BE2C (cell line): ENCODE measurements at places on chromosomes 13 and 19.

- no peak for DNase-seq
These were observed 1.0 kb upstream of the ETHE1 start for GRCh38 chr19:43527860-43528622.

- no peak for DNase-seq
These were observed 17.6 kb downstream of the ZNF233 start for GRCh38 chr19:44277331-44277730.

DNA sequence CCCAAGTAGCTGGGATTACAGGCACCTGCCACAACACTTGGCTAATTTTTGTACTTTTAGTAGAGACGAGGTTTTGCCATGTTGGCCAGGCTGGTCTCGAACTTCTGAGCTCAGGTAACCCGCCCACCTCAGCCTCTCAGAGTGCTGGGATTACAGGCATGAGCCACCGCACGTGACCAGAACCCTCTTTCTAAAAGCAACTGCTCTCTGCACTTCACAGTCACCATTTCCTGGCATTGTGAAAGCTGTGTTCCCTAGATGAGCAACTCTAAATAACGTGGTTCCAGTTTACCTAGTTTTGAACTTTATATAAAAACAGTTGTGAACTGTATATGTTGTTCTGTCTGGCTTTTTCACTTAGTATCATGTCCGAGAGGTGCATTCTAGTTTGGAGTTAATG is 152.9 kb downstream of the SIPA1L3 start:
- DNase-seq, result no peak

GRCh38 chr13:67161176-67161575 is 69.0 kb downstream of the PCDH9 start:
- DNase-seq, result no peak

DNA sequence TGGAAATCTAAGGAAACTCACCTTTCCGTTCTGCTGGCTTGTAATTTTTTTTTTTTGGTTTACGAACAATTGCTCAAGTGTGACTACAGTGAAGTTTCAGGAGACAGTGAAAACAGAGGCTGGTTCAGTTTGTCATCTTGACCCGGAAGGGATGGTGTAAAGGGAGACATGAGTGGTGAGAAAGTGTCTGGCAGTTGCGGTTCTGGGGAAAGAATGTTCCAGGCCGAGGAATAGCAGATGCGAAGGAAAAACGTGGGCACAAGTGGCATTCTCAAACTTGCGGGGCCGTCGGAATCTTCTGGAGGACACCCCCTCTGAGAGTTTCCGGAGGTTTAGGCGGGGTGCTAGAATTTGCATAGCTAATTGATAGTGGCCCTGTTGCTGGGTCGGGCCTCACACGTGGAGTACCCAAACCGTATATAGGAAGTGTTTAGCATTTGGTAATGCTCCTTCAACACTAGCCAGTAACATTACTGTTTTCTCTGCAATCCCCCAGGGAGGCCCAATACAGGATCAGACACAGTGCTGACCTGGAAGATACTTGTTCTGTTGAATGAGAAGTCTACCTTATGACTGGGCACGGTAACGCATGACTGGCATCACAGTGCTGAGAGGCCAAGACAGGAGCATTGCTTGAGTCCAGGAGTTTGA is 2.8 kb upstream of the TNFSF9 start:
- DNase-seq, result no peak
